ENCODE measurements at places on chromosomes 16 and 17.

GRCh38 chr17:78889531-78889930, 13.5 kb downstream of the CEP295NL start:
- no peak for DNase-seq

- DNase-seq: no peak
Observed at GRCh38 chr16:87725596-87726235, 40.1 kb downstream of the KLHDC4 start.

DNA sequence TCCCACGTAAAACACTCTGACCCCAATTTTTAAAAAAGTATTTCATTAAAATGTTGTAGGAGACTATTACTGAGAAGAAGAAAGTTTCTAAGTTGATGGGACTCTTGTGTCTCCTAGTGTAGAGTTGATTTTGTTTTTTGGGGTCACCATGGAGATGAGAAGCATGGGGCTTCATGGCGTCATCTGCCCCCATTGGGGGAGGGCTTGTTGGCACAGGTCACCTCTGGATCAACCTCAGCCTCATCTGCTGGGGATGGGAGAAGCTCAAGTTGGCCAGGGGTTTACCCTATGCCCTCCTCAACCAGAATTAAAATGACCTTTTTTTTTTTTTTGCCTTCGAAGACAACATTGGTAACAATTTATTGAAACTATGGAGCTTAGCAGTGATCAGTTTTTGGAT, 28.3 kb downstream of the MSI2 start:
- no peak for DNase-seq

DNA sequence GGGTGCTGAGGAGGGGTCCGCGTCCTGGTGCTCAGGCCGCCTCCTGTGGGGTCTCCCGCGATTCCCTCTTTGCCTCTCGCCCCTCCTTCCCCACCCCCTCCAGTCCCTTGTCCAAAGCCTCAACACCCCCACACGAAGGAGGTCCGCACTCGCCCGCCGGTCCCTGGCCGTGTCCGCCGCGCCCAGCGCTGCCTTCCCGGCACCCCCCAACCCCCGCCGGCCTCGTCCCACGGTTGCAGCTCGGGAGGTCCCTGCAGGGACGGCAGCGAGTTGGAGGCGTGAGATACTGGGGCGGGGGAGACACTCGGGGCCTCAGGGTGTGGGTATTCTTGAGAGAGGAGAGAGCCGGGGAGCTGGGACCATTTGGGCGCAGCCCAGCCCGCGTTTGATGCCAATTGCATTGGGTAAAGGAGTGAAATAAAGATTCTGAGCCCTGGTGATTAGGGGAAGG, 468 bp downstream of the FLYWCH2 start:
- no peak for DNase-seq

GRCh38 chr17:8285270-8286181, 2.9 kb upstream of the RANGRF start:
- no peak for DNase-seq

DNA sequence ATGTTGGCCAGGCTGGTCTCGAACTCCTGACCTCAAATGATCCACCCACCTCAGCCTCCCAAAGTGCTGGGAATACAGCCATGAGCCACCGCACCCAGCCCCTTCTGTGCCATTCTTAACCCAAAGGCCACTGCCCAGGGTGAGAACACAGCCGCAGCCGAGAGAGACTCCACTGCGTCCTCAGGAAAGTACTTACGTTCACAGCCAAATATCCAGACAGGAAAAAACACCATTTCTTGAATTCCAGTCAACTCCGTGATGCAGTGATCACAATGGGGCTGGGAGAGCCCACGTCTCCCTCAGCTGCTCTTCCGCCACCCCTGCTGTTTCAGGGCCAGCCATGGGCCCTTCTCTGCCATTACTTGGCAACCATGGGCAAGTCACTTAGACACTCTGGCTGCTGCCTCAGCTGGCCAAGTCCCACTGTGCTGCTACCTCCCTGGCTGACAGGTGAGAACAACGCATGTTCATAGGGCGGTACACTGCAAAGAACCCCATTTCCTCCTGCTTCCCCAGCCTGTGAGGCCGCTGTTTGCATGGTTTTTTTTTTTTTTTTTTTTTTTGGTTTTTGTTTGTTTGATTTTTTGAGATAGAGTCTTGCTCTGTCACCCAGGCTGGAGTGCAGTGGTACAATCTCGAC, 4.3 kb downstream of the CDIP1 start:
- no peak for DNase-seq

DNA sequence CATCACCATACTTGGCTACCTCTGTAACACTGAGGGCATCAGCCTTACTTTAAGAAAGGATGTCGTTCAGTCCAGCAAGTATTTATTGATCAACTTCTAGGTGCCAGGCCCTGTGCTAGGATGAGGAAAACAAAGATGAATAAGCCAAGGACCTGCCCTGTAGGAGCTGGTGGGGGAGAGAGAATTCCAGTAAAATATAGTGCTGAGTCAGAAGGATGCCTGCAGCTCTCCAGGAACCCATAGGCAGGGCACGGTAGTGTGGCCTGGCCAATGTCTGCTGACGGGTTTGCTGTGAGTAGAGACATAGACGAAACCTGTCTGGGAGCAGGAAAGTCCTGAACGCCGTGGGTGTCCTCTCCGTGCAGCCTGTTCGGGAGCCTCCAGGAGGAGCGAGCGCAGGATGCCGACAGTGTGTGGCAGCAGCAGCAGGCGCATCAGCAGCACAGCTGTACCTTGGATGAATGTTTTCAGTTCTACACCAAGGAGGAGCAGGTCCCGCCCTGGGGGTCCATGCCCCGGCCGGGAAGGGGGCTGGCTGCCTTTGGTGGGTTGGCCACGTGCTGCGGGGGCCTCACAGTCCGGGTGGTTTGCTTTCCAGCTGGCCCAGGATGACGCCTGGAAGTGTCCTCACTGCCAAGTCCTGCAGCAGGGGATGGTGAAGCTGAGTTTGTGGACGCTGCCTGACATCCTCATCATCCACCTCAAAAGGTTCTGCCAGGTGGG, 55.6 kb downstream of the USP43 start:
- no peak for DNase-seq

DNA sequence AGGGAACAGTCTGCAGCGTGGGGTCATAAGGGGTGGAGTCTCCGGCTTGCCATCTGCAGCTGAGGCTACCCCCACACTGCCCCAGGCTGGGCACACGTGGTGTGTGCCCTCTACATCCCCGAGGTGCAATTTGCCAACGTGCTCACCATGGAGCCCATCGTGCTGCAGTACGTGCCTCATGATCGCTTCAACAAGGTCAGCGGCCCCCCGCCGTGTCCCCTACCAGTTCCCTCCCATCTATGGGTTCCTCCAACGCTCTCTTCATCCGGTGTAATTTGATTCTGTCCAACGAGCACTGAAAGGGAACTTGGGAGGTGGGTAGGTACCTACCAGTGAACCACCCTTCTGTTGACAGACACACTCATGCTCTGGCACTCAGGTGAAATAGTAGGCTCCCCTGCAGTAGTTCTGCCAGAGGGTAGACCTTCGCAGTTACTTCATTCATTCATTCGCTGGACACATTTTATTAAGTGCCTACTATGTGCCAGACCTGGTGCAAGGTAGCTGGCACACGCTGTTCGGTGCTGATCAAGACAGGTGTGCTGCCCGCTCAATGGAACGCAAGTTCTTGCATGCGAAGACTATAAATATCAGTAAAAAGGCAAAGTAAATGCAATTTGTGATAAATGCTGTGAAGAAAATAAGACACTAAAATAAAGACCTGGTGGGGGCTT, 2.7 kb downstream of the MLLT6 start:
- no peak for DNase-seq

DNA sequence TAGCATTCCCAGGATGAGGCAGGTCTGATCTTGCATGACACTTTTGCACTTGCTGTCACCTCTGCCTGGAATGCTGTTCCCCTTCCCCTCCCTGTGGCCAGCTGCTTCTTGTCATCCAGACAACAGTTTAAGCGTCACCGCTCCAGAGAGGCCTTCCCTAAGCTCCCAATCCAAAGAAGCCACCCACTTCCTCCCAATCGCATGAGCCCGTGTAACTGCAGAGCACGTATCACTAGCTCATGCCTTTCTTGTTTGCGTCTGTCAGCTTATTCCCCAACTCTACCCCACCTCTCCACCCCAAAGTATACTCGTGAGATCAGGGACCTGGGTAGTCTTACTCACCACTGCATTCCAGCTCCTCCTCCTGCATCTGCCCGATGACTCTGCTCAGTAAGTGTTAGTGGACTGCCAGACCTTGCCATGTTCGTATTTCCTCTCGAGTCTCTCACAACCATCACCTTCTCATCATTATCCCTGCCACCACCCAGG, 92.8 kb downstream of the GAS7 start:
- no peak for DNase-seq

DNA sequence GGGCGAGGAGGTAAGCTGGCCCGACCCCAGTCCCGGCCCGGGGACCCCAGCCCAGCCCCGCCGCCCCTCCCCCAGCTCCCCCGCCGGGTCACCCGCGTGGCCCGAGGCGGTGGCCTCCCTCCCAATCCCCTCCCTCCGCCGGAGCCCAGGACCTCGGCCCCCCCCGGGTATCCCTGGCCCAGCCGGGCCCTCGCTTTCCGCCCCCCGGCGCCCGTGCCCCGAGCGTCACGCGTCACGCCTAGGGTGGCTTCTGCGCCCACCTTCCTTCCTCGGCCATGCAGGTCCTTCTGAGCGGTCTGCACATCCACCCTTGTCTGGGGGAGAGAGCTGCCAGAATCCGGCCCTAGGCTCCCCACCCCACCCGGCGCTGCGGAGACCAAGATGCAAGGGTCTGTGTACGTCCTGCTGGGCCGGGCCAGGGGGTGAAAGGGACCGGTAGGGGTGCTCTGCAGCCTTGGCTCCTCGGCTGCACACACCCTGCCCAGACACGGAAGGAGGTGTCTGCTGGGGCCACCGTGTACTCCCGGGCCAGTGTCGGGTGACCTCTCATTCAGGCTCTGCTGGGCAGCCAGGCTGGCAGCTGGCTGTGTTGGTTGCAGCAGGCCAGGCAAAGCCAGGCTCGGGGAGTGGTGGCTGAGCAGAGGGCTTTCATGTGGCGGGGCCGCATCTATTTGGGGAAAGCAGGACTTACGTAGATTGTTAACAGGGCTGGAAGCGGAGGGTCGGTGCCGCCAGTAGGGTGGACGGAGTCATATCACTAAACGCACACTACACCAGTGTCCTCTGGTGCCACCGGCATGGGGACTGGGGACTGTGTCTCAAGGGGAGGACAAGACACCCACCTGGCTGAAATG, 754 bp downstream of the RAB11FIP4 start:
- no peak for DNase-seq

DNA sequence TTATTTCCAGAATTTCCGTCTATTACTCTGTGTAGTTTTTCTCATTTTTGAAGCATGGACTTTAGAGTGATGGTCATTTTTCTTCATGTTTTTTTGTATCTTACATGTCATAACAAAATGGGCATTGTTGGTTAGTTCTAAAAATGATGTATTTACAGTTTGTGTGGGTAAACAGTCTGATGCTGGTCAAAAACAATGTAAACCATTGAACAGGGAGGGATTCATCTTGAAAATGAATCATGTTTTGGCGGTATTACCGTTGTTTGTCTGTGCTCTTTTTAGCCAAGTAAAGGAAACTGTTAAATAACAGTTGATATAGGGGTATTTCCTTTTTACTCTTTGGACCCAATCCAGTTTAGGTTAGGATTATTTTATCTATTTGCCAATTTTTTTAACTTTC, 315.8 kb downstream of the BCAS3 start:
- no peak for DNase-seq

GRCh38 chr16:85935391-85935973, 36.5 kb downstream of the IRF8 start:
- DNase-seq: no peak

DNA sequence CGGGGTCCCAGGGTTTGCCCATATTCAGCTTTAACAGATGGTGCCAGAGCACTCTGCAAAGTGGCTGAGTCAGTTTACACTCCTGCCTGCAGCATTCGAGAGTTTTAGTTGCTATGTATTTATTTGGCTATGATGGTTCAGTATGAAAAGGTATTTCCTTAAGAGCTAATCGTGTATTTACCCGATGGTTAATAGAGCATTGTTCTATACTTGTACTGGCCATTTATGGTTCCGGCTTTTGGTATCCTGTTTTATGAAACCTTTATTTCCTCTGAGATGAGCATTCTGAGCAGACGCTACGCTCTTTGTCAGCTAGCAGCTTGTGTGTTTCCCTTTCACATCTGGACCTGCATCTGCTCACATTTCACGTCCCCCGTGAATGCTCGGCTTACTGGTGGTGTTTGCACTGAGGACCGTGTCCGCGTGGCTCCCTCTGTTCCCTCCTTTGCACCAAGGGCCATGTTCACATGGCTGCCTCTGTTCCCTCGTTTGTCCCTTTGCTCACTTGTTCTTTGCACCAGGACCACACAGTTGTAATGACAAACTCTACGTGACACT, 149.1 kb upstream of the CHMP6 start:
- DNase-seq: no peak

- DNase-seq: no peak
Observed at GRCh38 chr16:76926595-76926994, 264.4 kb upstream of the MON1B start.

DNA sequence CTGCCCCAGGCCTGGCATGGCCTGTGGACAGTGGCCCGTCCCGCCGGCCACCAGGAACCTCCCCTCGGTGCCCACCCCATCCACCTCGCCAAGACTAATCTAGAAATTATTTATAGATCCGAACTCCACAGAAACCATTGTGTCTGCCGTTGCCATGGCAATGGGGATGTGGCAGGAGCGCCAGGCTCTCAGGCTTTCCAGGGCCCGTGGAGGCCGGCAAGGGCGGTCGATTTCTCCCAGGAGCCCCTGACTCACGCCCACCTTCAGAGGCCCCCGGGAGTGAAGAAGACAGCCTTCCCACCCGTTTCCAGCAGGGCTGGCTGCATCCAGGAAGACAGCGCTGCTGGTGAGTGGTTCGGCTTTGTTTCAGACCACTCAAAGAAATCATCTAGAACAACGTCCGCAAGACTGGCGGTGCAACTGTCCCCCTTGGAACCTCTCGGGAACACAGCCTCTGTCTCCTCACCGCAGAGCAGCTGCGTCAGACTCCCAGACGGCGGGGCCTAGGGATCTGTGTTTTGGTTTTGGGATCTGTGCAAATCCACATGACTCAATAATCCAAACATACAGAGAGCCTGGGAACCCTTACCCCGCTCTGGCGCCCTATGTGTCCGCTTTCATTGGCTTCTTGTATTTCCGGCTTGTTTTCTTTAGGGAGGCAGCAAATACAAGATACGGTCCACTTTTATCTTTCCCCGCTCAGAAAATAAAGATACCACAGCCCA, 48.5 kb upstream of the ZCCHC14 start:
- DNase-seq: no peak

GRCh38 chr16:57567691-57568090, 25.2 kb downstream of the ADGRG5 start:
- no peak for DNase-seq

- no peak for DNase-seq
Observed at GRCh38 chr16:66395806-66396555, 29.5 kb downstream of the CDH5 start.

- no peak for DNase-seq
Observed at GRCh38 chr17:78707016-78707415, 75.1 kb downstream of the CYTH1 start.

GRCh38 chr17:48728232-48729231, at the start of gene HOXB13:
TSS of gene HOXB13 (minus strand) at chr17:48728750. CDS start at chr17:48728593, 157 bp downstream.
- DNase-seq: peak; percentile 60

DNA sequence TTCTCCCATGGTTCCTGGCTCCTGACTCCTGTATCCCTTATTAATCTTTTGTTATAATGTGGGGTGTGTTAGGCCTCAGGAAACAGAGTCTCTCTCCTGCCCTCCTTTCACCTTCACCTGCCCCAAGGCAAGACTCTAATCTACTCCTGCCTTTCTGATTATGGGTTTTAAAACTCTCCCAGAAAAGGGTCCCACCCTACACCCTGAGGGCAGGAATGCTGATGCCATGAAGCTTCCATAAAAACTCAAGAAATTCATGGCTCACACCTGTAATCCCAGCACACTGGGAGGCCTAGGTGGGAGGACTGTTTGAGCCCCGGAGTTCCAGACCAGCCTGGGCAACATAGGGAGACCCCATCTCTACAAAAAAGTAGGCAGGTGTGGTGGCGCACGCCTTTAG, 18.6 kb upstream of the SRCAP start:
- no peak for DNase-seq
